ENCODE measurements at places on chromosomes 2 and 18.
A peak's percentile ranks its signal among the peaks of the same experiment; 100 is the strongest.

- DNase-seq: no peak
Measured at GRCh38 chr2:240991378-240992263, 6.8 kb upstream of the SNED1 start.

GRCh38 chr2:52423111-52423510 lies 1344.5 kb upstream of the CHAC2 start:
- no peak for DNase-seq

DNA sequence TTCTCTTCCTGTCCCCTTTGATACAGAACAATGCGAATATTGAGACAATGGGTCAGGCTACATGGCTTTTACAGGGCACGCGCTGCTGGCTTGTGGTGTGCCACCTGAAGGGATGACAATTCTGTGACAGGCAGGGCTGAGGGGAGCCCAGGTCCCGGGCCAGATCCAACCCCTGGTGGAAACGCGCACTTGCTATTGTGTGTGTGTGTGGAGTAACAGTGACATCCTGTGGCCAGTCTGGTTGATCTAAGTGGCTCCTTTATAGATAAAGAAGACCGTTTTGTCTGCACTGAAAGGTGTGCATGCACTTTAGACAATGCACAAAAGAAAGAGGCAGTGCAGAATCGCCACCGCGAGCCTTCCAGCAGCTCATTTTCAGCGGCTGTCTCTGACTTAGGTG lies 273.6 kb downstream of the HRH4 start:
- DNase-seq: no peak

DNA sequence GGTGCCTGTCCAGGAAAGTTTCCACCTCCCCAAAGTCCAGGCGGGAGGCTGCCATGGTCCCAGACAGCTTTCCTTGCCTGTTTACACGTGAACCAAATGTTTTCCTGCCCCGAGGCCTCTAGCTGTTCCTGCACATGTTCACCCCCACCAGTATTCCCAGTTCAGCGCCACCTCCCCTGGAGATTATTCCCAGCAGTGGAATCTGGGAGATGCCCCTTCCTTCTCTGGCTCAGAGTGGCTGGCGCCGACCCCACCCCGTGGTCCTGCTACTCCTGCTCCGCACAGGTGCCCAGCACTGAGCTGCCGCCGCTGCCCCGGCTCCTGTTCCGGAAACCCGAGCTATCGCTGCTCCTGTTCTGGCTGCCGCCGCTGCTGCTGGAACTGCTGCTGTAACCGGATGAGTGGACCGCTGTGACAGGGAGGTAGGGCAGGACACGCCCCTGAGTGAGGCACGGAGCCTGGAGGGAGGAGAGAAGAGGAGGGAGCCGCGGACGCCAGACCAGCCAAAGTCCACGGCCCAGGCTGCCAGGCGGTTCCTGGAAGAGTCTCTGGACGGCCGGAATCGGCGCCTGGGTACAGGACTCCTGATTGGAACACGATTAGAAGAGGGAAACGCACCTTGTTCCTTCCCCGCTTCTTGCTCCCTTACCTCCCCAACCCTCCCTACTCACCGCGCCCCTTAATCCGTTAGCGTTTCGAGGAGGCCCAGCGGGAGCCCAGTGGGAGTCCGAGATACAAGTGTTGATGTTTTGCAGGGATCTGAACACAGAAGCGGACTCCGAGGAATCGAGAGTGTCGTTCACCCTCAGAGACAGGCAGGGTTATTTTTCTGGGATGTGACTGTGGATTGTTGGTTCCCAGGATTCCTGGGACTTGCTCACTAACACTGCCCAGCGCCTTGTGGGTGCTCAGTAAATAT lies at the start of gene PDE11A:
Gene PDE11A (minus strand): TSS at position 395 of the 919 bp plus-strand sequence. CDS start 340 bp downstream, at position 55.
- no peak for DNase-seq

DNA sequence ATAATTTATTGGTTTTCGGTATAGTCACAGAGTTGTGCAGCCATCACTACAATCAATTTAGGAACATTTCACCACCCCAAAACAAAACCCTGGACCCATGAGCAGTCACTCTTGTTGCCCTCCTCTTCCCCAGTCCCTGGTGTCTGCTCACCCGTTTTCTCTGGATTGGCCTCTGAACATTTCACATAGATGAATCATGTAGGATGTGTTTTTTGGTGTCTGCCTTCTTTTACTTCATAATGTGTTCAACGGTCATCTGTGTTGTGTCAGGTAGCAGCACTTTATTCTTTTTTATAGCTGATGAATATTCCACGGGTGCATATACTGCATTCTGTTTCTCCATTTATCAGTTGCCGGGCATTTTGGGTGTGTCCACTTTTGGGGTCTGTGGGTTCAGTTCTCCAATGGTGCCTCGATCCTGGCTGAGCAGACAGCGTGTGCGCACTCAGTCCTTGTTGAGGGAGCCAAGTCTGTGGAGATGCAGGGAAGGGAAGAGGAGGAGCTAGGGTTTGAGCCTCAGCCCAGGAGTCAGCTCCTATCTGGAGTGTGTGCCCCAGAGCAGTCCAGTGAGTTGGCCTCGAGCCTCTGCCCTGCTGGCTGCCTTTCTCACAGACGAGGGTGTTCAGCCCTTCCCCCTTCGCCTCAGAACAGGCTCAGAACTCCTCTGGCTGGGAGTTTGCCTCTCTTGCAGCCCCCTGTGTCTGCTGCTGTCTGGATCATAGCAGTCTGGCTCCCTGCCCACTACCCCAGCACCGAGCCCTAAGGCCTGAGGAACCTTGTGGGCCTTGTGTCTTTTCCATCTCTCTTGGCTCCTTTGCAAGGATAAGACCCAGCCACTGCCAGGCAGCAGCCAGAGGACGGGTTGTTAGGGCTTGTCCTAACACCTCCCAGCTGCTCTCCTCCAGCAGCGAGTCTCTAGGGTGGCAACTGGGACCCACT lies 18.0 kb downstream of the C2orf74 start:
- no peak for DNase-seq

GRCh38 chr2:12624905-12625598 lies 91.7 kb upstream of the TRIB2 start:
- no peak for DNase-seq

DNA sequence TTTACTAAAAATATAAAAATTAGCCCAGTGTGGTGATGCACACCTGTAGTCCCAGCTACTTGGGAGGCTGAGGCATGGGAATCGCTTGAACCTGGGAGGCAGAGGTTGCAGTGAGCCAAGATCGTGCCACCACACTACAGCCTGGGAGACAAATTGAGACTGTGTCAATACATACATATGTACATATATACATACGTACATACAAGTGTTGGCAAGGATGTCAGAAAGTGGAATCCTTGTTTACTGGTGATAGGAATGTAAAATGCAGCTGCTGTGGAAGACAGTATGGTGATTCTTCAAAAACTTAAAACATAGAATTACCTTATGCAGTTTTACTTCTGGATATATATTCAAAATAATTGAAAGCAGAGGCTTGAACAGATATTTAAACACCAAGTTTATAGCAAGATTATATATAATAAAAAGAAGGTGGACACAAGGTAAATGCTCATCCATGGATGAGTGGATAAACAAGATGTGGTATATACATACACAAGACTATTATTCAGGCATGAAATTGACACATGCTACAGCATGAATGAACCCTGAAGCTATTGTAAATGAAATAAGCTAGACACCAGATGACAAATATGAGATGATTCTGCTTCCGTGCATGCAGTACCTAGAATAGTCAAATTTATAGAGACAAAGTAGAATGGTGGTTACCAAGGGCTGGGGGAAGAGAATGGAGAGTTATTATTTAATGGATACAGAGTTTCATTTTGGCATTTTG lies 43.2 kb downstream of the CCDC138 start:
- no peak for DNase-seq

DNA sequence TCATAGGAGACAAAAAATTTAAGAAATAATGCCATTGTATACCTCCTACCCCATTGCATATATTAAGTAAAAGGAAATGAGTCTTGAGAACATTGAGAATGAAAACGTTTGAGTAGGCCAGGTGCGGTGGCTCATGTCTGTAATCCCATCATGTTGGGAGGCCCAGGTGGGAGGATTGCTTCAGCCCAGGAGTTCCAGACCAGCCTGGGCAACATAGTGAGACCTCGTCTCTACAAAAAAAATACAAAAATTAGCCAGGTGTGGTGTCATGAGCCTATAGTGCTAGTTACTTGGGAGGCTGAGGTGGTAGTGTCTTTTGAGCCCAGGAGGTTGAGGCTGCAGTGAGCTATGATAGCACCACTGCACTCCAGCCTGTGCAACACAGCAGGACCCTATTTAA lies 107.7 kb upstream of the MGAT5 start:
- DNase-seq: no peak

DNA sequence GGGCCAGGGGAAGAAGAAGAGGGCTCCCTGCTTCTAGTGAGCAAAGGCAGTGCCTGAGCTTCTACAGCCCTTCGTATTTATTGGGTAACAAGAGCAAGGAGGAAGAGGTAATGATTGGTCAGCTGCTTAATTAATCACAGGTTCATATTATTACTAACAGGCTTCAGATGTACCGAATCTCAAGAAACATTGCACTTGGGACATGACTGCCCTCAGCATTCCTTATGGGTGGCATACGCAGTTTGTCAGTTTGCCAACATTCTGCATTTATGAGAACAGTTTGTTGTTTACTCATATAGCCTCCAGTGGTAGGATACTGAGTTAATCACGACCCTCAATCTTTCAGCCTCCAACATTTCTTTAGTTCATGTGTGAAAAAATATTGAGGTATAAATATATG lies 84.5 kb downstream of the HIBCH start:
- DNase-seq: no peak

- no peak for DNase-seq
Measured at GRCh38 chr2:23029951-23030350, 355.0 kb upstream of the KLHL29 start.

GRCh38 chr2:64865073-64865830 lies 123.9 kb upstream of the SLC1A4 start:
- DNase-seq: peak; percentile 39

DNA sequence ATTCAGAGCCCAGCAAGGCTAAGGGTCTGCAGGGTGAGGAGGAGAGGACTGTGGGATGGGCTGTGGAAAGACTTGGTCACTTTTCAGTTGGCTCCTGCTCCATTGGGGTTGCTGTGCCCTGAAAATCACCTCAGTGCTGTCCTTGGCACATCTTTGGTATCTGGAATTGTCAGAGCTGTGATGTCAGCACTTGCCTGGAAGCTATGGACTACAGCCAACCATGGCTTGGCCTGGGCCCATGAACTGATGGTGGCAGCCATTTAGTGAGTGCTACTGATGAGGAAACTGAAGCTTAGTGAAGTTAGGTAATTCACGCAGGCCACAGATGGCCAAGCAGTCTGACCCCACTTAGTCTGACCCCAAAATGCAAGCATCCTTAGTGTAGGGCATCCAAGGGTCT lies 121.8 kb upstream of the SERPINE2 start:
- no peak for DNase-seq

DNA sequence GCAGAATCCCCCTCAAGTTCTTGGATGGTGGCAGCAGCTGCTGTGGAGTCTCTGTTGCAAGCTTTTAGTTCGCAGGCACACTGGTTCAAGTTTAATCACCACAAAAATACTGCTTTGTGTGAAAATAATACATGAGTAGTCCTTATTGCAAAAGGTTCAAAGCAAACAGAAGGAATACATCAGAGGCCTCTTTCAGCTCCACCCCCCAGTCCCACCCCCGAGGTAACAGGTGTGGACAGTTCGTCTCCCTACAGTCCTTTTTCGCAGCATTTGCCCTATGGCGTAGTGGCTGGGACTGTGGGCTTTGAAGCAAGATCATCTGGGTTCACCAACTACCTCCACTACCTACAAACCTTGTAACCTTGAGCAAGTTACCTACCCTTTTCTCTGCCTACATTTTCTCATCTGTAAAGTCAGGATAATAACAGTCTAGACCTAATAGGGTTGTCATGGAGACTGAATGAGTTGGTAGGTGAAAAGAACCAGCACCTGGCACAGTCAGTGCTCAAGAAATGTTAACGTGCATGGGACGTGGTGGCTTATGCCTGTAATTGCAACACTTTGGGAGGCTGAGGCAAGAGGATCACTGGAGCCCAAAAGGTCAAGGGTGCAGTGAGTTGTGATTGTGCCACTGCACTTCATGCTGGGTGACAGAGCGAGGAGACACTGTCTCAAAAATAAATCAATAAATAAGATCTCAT lies 61.7 kb downstream of the TCF7L1 start:
- no peak for DNase-seq

GRCh38 chr2:73284296-73285158 lies at the start of gene FBXO41:
TSS of gene FBXO41 (minus strand) at chr2:73284478. CDS start at chr2:73269630, 14,848 bp downstream.
- peak; percentile 59 for DNase-seq

DNA sequence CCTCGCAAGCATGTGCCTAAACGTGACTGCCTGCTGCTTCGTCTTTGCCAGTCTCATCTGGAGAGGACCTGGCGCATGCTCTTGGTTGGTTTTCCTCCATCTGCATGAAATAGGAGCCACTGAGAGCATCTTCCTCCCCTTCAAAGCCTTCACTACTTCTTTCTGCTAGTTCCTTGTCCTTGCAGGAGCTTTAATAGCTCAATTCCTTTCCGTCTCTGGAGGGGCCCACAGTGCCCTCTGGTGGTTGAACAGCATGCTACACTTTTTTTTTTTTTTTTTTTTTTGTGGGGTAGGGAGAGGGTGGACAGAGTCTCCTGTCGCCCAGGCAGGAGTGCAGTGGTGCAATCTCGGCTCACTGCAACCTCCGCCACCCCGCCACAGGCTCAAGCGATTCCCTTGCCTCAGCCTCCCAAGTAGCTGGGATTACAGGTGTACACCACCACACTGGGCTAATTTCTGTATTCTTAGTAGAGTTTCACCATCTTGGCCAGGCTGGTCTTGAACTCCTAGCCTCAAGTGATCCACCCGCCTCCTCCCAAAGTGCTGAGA lies 59.6 kb downstream of the SP110 start:
- no peak for DNase-seq

- DNase-seq: no peak
Measured at GRCh38 chr2:49813208-49813607, 658.9 kb upstream of the FSHR start.

DNA sequence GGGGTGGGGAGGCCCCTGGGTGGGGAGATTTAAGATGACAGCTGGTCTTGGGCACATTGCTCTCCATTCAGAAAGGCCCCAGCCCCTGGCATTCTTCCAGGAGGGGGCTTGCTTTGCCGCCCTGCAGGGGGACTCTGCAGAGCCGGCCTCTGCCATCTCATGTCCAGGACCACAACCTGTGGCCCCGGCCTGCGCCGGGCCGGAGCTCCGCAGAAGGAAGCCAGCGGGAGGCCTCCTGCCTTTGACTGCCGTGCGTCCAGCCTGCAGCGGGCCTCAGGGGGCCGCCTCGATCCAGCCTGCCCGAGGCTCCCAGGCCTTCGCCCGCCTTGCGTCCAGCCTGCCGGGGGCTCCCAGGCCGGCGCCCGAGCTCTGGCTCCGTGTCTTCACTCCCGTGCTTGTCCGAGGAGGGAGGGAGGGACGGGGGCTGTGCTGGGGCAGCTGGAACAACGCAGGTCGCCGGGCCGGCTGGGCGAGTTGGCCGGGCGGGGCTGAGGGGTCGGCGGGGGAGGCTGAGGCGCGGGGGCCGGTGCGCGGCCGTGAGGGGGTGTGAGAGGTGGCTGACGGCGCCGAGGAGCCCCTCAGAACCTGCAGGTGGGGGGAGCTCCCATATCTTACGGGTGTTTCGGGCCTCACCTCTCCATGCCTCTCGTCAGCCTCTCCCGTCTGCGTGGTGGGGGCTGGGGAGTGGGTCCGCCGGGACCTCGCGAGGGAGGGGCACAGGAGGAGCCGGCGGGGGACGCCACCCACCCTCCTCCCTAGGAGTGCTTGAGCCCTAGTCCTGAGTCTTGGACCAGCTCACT lies 20.4 kb downstream of the GPC1 start:
- no peak for DNase-seq
